ENCODE measurements at places on chromosomes 13 and 19.

DNA sequence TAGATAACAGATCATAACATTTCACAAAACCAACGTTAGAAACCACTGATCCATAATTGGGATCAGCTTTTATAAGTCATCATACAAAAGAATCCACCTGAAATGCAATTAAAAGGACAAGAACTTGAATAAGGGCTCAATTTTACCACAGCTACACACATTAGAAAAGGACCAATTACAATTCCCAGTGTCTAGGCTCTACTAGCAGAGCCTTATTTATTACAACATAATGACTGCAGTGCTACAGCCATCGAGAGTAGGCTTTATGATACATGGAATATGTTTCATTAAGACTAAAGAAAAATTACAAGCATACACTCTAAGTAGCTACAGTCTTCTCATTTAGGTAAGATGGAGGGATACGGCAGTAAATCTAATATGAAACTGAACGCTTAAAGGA, 2.9 kb downstream of the RBM26 start:
- no peak for DNase-seq

DNA sequence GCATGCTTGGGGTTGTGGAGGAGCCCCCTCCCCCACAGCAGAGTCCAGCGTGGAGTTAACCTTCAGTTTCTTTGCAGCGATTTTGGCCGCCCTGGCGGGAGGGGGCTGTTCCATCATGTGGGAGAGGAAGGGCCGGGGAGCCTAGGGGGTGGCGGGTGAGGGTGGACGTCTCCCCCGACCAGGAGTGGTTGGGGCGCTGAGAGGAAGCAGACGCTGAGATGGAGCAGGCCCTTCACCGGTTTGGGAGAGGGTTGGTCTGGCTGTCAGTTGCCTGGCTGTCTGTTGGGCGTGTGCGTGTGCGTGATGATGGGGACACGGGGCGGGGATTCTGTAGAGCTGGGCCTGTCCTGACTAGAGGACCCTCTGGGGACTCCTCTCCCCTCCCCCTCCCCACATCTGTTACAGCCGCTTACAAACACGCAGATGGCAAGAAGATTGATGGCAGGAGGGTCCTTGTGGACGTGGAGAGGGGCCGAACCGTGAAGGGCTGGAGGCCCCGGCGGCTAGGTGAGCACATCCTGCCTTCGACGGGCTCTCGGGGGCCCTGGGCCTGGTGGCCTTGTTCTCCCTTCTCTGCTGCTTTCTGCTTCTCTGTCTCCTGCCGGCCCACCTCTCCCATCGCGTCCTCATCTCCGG, 9.8 kb upstream of the LIN7B start:
- no peak for DNase-seq

DNA sequence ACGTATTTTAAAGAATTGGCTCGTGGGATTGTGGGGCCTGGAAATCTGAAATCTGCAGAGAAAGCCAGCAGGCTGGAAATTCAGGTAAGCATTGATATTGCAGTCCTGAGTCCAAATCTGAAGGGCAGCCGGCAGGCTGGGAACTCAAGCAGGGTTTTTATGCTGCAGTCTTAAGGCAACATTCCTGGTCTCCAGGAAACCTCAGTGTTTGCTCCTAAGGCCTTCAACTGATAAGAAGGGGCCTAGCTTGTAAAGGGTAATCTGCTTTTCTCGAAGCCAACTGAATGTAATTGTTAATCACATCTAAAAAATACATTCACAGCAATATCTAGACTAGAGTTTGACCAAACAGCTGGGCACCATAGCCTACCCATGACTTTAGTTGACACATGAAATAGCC, 154.4 kb downstream of the EFNB2 start:
- no peak for DNase-seq

DNA sequence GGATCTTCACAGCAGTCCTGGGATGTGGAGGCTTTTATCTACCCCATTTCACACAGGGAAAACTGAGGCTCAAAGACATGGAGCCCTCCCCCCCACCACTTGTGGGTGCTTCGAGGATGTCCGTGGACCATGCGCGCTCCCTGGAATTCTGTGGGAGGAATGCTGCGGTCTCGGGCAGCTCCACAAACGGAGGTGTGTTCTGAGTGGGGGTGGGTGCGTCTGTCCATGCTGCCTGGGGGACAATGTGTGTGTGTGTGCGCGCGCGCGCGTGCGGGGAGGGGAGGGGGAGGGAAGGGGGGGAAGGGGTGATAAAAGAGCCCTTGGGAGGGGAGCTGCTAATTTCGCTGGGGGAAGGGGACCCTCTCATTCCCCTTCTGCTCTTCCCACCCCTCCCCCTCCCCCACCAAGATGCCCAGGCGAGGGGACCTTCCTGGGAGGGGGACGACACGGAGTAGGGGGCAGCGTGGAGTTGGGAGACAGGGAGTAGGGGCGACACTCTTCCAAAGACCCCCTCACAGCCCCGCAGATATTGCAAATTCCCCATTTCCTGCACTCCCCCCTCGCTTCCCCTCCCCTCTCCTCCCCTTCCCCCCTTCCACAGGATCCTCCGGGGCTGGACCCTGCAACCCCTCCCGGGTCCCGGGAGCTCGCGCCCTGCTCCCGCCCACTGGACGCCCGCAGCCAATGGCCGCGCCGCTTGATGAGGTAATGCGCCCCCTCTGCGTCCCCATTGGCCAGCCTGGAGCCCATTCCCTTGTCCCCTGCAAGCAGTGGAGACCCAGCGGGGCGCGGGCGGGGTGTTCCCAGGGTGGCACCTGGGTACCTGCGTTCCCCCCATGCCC, 18.9 kb upstream of the ZNRF4 start:
- DNase-seq: no peak

DNA sequence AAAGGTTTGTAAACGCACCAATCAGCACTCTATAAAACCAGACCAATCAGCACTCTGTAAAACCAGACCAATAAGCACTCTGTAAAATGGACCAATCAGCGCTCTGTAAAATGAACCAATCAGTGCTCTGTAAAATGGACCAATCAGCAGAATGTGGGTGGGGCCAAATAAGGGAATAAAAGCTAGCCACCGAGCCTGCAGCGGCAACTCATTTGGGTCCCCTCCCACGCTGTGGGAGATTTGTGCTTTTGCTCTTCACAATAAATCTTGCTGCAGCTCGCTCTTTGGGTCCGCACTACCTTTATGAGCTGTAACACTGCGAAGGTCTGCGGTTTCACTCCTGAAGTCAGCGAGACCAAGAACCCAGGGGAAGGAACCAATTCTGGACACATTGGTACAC, 28.0 kb downstream of the ZNF175 start:
- DNase-seq: no peak

DNA sequence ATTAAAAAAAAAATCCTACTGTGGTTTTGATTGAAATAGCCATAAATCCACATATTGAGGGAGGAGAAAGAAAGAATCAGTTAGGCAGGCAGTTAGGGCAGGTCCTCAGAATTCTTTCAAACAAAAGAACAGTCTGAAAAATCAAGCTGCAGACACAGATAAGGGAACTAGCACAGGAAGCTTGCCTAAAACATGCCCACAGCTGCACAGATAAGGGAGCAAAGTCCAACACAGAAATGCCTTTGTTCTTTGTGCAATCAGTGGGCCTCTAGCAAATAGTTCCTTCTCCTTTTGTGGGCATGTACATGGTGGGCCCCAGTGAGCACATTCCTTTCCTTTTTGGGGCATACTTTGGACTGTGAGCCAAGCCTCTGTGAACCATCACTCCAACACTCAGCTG, 42.7 kb downstream of the UTP14C start:
- DNase-seq: no peak

DNA sequence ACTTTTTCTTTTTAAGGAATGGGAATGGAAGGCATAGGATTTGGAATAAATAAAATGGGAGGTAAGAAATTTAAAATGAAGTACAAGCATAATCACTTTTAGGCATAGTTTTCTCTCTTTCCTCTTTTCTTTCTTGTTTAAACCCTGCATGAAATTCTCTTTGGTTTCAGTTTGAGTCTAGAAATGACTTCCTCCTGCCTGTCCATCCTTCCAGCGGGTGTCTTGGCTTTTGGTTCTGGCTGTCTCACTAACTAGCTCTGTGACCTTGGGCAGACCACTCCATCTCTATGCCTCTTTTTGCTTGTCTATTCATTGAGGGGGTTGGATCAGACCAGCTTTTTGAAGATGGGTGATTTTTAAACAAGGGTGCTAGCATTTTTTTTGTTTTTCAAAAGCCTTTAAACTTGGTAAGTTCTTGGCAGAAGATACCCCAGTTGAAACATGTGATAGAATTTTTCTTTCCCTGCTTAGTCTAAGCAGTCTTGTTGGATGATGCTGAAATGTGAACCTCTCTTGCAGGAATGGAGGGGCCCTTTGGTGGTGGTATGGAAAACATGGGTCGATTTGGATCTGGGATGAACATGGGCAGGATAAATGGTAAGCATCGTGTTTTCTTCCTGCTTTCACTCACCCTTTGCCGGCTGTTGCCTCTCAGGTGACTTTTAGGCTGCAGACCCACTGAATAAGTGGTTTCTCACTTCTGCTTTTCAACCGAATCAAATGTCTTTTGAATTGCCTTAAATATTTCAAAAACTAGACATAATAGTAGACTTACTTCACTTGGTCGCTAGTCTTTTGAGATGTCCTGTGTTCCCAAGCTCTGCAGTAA, 28.6 kb downstream of the PRAM1 start:
- no peak for DNase-seq

- no peak for DNase-seq
Observed at GRCh38 chr13:29421118-29421517, 174.4 kb downstream of the SLC7A1 start.

- DNase-seq: no peak
Observed at GRCh38 chr19:51351266-51351990, 9.5 kb upstream of the VSIG10L start.

GRCh38 chr13:90232291-90232690, 1115.2 kb upstream of the MIR17HG start:
- DNase-seq: no peak

DNA sequence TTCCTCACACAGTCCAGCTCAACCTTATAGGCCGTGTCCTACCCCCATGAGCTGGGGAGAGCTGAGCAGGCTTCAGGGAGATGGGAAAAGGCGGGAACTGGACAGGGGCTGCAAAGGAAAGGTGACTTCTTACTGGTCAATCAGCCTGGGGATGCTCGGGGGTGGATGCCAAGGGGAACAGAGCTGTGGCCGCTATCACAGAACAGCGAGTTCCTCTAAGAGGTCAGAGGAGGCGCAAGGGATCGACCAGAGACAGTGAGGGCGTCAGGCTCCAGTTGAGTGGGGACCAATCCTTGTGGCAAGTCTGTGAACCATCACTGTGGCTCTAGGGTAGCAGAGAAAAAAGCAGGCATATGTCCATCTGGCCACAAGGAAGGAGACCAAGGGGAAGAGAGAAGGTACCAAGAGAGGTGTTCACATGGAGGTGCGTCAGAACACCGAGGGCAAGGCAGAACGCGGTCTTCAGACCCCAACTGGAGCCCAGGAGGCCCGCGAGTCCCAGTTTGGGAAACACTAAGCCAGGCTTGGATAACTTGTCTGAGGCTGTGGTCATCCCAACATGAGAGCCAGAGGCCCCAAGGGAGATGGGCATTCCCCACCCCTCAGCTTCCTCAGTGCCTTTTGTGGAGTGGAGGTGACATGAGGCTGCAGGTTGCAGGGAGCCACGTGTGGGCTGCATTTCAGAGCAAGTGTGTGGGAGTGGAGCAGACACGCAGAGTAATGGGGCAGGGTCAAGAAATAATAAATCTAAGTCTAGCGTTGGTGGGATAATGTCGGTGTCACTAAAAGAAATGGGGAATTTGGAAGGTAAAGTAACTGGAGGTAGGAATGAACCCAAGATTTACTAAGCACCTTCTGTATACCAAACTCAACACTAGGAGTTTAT, 3.9 kb downstream of the F10 start:
- DNase-seq: no peak

DNA sequence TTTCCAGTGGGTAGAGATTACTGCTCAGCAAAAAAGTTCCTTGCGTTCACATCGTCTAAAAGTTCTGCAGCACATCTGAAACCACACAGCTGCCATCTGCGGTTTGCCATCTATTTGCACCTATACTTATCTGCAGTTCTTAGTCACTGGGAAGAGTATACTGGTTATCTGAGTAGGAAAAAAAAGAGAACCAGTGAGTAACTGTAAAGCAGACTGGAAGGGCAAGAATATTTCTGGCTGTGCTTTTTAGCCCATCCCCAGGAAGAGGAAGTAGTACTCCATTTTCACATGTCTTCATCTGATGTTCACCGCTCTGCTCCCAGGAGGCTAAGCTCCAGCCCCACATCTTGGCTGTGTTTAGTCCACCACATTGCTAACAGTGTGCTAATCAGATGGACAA, 35.6 kb downstream of the EFNB2 start:
- no peak for DNase-seq
